Stimulated activated memory B cell treated with anti-CD40 and anti-IgM and Interleukin-4, amounts not matched to agents 10 μg/mL and 1 μg/mL and 100 μg/mL, for 72 hours (primary cell): ENCODE measurements at places on chromosomes 3 and 15.
A peak's percentile ranks its signal among the peaks of the same experiment; 100 is the strongest.

DNA sequence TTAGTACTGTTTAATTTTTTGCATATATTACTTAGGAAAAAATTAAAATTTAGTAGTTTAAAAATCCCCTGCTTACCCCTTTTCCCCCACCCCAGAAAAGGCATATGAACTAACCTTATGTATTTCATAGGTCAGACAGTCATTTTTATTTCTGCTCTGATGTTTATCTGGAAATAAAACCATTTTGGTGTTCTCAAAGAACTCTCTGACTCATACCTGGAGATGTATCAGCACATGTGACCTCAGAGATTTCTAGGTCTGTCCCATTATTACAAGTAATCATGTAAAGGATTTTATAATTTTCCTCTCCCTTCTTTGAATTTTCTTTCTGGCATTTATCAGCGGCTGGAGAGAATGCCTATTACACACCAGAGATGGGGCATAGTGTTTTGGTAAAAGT lies 14.1 kb upstream of the CCR8 start:
- ATAC-seq: no peak

DNA sequence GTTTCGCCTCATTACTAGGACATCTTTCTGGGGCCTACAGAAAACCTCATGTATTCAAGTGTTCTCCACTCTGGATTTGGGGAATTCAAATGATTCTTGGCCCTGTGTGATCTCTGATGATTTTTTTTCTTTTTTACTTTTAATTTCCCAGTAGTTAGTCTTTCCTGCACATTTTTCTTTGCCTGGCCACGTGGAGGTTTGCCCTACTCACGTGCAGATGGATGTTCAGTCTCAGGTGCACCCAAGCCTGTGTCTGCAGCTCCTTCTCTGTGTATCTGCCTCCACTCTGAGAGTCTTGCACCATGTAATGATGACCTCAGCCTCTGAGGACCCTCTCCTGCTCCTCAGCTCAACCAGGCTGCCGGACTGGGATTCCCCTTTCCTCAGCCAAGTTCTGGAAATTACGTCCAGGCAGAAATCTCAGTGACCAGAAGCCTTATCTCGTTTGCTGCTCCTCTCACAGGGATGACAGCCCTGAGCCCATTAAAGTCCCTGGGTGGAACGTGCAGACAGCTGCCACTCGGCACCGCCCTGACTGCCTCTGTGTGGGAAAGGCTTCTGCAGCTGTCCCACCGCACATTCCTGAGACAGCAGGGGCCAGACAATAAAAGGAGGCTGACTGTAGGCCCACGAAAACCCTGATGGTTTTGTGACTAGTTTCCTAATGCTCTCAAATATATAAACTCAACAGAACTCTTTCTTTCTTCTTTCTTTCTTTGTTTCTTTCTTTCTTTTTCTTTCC lies 31.4 kb upstream of the GABRB3 start:
- no peak for ATAC-seq

- ATAC-seq: no peak
These were observed 93.3 kb upstream of the SLC4A7 start for GRCh38 chr3:27577504-27577903.

DNA sequence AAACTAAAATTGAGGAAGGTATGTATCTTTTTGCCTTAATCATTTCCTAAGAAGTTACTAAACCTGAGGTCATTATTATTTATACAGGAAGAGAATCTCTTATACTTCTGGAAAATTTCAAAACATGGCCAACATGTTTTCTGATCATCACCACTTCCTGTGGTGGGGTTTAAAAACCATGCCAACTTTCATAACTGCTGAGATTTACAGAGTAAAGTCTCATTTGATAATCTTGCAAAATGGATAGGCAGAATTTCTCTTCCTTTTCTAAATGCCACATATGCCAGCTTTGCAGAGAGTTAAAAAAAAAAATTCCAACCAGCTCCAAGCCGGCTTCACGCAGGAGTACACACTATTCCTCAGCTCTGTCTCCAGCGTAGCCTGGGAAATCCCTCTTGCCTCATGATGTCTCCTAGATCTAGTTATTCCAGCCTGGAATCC lies 124.3 kb upstream of the SPRED1 start:
- no peak for ATAC-seq

GRCh38 chr15:42736178-42736792 lies 643 bp downstream of the CDAN1 start:
- ATAC-seq: peak; percentile 41

GRCh38 chr3:67383379-67383778 lies 271.0 kb downstream of the SUCLG2 start:
- no peak for ATAC-seq

GRCh38 chr3:25281041-25281731 lies 146.9 kb upstream of the RARB start:
- no peak for ATAC-seq

DNA sequence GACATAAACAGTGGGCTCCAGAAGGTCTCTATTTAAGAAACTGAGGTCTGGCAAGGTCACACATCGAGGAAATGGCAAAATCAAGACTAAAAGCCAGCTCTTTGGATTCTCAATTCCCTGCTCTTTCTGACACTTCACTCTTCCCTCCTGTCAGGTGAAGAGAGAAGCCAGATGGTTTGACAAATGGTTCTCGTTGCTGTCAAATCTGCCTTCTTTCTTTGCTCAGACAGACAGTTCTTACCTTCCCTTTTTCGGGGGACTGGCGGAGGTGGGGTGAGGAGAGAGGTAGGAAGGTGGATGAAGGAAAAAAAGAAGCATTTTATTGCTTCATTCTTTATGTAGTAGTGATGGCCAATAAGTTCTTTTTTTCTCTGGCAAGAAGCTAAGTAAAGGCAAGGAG lies 133.4 kb downstream of the LPP start:
- no peak for ATAC-seq

DNA sequence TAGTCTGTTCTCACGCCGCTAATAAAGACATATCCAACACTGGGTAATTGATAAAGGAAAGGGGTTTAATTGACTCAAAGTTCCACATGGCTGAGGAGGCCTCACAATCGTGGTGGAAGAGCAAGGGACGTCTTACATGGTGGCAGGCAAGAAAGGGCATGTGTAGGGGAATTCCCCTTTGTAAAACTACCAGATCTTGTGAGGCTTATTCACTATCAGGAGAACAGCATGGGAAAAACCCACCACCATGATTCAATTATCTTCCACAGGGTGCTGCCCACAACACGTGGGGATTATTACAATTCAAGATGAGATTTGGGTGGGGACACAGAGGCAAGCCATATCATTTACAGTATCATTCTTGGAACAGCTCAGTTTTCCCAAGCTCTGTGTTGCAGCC lies 268.0 kb downstream of the SUCLG2 start:
- ATAC-seq: no peak

DNA sequence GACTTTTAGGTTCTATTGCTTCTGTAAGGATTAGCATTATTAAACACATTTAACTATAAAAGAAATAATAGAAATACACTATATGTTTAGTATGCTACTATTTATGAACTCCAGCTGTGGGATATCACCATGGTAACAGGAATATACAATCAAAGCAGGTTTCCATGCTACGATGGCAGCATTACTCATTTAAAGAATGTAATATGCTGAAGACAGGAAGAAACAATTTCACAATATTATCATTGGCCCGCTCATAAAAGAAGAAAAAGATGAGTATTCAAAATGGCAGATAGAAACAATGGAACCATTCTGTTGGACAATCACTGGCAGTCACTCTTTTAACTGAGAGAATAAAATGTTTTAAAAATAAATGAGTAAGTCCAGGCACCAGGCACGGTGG lies 153.4 kb downstream of the CBLB start:
- ATAC-seq: no peak

GRCh38 chr3:14474363-14475081 lies 65.6 kb downstream of the GRIP2 start:
- ATAC-seq: no peak

GRCh38 chr3:45104715-45105711 lies 41.2 kb downstream of the CDCP1 start:
- ATAC-seq: no peak

DNA sequence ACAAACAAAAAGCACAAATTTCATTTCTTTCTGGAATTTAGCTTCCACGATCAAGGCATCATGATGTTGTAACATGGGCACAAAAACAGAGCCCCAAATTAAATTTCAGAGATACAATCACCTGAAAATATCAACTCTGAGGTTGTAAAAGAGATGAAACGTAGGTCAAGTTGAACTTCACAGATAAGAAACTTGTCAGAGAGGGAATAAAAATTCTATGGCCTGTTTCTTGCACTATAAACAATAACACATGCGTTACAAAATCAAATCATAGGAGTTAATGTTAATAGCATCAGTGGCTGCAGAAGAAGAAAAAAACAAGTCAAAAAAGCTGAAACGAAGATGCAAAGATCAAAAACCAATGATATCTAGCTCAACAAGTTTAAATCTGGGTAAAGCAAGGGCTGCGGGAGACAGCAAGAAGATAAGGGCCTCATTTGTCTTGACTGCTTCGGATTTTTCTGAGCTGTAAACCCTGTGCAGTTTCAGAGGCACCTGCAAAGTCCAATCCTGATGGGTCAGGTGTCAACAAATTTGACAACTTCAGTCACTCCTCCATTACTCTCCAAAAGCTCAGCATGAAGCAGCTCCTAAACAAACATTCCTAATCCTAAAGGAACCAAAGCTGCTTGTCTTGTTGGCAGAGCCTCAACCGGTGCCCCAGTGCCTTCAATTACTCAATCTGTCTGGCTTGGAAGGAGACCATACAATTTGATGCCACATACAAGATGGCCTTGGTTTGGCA lies 219.8 kb downstream of the STT3B start:
- ATAC-seq: no peak

DNA sequence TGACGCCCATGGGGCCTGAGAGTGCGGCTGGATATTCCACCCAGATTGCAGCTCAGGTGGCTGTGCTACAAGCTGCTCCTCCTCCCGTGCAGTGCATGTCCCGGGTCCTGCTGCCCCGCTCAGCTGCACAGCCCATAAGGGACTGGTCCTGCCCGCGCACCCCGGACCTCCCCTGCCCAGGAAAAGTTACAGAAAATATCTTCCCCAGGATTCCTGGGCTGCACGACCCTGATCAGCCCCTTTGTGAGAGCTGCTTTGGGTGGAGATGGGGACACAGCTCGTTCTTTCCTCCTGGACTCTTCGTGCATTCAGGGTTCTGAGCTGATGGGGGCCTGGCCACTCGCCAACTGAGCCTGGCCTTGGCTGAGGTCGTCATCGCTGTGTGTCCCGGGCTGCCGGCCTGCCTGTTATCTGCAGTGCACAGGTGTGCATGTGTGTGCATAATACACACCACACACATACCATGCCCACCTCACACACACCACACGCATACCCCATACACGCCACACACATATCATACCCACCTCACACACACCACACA lies 28.8 kb downstream of the APBA2 start:
- no peak for ATAC-seq

DNA sequence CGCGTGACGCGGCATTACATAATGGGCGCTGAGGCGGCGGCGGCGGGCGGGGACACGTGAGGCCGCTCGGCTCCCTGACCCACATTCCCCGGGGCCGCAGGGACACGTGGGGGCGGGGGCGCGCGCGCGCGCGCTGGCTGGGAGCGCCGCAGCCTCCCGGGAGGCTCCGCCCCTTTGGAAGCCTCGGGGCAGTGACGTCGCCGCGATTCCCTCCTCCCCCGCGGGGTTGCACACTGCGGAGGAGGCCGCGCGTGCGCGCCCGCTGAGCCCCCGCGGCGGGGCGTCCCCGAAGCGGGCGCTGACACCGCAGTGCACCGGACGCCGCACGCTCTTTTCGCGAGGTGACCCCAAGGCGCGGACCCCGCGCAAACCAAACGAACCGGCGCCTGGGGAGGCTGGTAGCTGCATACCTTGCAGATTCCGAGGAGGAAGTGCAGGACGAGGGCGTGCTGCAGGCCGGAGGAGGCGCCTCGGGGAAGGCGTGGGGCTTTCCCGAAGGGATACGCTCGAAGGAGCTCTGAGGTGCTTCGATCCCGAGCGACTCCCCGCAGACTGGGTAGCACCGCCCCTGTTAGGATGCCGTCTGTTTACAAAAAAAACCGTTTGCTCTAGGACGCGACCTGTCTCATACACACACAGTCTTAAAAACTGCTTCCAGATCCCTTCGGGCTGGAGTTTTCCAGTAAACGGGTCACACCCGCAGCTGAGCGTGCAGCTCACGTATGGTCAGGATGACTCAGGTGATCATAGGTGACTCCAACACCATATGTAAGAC lies 1.0 kb downstream of the NR1D2 start:
- ATAC-seq: peak; percentile 93

DNA sequence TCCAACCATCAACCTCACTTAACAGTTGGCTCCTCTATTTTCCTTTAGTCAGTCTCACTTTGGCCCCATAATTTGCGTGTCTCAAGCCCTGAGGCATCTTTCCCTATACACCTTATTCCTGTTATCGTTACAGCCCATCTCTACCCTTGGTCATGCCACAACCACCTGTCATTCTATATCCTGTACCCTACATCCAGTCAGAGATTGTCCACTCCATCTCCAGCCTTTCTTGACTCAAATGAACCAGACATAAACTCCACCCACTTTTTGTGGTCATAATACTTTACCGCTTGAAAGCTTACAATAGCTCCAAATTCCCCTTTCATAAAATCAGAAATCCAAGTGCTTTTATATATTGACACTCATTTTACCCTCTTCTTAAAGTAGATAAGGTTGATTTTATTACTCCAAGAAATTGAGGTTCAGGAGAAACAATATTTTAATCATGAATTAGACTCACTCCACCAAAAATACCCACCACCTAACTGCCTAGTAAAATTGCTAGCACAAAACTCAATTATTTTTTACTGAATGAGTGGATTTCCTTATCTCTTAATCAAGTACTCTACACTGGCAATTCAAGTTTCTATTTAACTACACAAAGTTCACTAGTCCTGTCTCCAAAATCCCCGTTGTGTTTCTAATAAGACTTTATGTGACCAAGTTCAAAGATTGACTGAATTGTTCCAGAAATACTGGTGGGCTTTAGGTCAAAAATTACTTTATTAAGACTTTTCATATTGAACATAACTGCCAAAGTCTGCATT lies 9.1 kb downstream of the CCR4 start:
- ATAC-seq: peak; percentile 79

- ATAC-seq: peak; percentile 10
These were observed 36.7 kb downstream of the HMCES start for GRCh38 chr3:129315223-129315997.

DNA sequence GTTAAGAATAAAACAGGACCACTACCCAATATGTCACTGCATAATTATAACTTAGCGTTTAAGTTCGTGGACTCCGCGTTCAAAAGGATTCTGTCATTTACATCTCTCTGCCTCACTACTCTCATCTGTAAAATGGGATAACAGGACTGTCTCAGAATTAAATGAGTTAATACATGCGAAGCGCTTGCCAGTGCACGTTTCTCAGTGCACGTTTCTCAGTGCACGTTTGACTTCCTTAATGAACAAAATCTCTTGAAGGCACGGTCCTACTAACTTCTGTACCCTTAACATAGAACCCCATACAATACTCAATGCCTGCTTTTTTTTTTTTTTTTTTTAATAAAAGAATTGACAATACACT lies 499 bp downstream of the RABL3 start:
- ATAC-seq: no peak
